ENCODE measurements at places on chromosomes 7 and 10. TPM values are rescaled to one million over a fixed set of nuclear protein-coding genes. Genes with fewer than 3 reads are reported as not detected.

TRIP6 gene
- total RNA-seq, result 232 TPM

RTKN2 gene
- total RNA-seq, result 8.6 TPM

EPO gene
- total RNA-seq, result not detected

GNAI1 gene
- total RNA-seq, result 84.0 TPM

FKBP6 gene
- not detected for total RNA-seq

TRPV6 gene
- not detected for total RNA-seq

C10orf105 gene
- not detected for total RNA-seq

KIF11 gene
- total RNA-seq, result 61.3 TPM

TIAL1 gene
- 43.9 TPM for total RNA-seq

SMKR1 gene
- total RNA-seq, result 0.71 TPM

DNA sequence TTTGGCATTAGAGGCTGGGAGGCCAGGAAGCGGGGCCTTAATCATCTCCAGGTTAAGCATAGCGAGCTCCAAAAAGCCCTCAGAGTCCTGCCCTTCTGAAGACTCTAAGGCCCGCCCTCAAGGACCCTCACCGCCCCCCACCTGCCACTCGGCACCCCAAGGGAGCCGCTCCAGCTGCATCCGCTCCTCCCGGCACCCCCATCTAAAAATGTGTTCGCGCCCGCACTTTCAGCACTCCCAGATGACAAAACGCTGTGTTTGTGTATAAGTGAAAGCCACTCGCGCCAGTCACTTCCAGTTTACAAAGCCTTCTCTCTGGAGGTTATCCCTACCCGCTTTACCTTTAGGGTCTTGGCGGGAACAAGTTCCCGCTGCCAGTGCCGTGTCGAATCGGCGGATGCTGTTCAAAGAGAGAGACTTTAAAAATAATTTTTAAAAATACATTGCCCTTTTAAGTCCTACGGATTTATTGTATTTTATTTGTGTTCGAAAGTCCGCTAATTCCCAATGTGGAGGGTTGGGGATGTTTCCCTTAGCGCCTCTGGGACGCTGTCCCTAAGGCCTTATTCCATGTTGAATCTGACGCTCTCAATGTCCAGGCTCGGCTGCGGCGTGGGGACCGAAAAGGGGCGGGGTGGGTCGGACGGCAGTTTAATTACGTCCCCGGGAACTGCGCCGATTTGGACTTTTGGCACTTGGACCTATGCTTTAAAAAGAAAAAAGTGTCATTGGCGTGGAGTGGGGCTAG, at the start of the genes DCLRE1A and NHLRC2:
Gene DCLRE1A (minus strand): TSS at position 70 of the 748 bp plus-strand sequence. CDS start 900 bp downstream, outside the sequence.
Gene NHLRC2 (plus strand): TSS at position 649 of the 748 bp plus-strand sequence. CDS start 212 bp downstream, outside the sequence.
- DNase-seq, result peak; percentile 79

DNA sequence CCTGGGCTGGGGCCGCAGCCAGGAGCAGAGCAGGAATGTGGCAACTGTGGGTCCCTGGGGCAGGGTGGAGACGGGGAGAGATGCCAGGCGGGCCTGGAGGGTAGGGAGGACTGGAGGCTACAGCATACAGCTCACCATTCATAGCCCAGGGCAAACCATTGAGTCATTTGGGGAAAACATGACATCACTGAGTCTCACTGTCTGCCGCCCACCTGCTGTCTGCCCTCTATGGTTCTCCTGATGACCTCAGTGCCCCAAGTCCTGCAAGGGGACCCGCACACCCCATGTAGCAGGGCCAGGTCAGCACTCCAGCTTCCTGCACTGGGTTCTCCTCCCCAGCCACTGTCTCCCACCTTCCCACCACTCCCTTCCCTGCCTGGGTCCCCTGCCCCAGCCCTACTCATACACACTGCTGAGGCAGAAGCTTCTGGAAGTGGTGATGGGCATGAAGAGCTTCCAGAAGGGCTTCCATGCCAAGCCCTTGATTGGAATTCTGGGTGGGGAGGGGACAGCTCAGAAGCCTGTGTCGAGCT, 10.4 kb downstream of the CHST3 start:
- peak; percentile 93 for DNase-seq

- no peak for DNase-seq
Measured at GRCh38 chr10:6299234-6299633, 96.5 kb downstream of the PFKFB3 start.

DNA sequence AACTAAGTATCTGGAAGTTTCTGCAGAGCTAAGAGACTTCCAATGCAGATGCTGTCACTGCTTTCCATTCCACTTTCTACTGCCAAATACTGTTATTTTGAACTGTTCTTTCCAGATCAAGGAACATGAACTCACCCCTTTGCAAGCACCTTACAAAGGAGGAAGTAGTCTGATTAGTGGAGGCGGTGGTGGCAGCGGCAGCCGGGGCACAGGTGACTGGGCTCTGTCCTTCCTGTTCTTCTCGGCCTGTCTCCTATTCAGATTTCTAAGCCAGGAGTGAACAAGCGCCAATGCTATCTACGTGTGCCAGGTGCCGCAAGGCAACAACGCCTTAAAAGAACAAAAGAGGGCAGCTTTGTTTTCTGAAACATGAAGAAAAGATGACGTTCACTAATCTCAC, 44.9 kb downstream of the BEND7 start:
- no peak for DNase-seq

- DNase-seq, result peak; percentile 61
Measured at GRCh38 chr7:41880107-41880506, 177.2 kb upstream of the INHBA start.

DNA sequence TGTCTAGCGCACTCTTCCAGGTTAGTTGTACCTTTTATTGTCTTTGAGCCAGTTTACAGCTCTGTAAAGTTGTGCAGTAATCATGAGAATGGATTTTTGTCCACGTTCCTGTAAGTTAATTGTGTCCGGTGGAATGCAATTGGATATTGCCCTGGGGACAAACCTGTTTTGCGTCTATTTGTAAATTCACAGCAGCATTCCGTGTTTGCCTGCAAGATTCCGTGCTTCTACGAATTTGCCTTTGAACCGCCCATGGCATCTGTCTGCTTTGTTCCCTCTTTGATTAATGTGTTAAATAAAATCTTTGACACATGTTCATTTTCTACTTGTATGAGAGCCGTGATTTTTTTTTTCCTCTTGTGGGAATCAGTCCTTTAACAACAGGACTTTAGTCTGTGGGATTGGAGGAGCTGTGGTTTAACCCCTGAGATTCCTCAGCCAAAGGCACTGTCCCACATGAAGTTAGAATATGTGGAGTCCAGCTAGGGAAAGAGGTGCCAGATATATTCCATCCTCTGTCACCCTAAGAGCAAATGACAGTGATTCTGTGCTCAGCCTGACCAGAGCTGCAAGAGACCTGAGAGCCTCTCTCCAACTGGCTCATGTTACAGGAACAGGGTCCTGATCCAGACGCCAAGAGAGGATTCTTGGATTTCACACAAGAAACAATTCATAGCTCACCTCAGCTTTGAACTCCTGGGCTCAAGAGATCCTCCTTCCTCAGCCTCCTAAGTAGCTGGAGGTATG, 126.3 kb downstream of the COL26A1 start:
- DNase-seq, result no peak

- no peak for DNase-seq
Measured at GRCh38 chr10:127933271-127933670, 26.4 kb downstream of the PTPRE start.

- peak; percentile 12 for DNase-seq
Measured at GRCh38 chr7:86908948-86909347, 150.5 kb downstream of the ELAPOR2 start.

DNA sequence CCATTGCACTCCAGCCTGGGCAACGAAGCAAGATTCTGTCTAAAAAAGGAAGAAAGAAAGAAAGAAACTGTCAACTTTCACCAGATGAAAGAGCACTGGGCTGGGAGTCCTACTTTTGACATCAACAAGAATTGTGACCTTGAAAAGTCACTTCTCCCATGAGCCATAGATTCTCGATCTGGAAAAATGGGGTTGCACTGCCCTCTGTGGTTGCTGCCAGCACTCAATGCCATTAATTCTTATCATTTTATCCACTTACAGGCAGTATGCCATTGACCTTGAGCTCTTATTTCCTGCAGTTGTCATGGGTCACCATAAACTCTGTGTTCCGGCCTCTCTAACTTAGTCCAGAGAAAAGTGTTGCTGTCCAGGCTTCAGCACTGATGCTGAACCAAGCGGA, 137.2 kb downstream of the NOC3L start:
- DNase-seq, result peak; percentile 39

GRCh38 chr10:34241226-34242000, 573.7 kb downstream of the PARD3 start:
- no peak for DNase-seq

GRCh38 chr10:209357-209756, 74.1 kb downstream of the ZMYND11 start:
- peak; percentile 5 for DNase-seq

- DNase-seq, result no peak
Measured at GRCh38 chr10:27741173-27742091, 4.2 kb downstream of the MKX start.

DNA sequence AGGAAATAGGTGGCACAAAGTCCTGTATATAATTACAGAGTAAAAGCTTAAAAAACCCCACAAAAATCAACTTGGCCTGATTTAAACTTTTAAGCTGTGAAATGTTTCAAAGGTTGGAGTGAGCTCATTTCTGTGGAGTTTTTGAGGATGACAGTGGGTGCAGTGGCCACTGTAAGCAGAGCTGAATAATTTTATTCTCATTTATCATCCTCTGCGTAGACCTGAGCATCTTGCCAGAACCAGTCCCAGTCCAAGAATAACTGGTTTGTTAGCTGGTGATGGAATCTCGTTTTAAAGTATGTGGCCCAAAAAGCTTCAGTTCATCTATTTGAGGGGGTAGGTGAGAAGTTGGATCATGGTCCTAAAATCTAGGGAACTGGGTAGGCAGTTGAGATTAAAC, 4.4 kb downstream of the BMPER start:
- no peak for DNase-seq

DNA sequence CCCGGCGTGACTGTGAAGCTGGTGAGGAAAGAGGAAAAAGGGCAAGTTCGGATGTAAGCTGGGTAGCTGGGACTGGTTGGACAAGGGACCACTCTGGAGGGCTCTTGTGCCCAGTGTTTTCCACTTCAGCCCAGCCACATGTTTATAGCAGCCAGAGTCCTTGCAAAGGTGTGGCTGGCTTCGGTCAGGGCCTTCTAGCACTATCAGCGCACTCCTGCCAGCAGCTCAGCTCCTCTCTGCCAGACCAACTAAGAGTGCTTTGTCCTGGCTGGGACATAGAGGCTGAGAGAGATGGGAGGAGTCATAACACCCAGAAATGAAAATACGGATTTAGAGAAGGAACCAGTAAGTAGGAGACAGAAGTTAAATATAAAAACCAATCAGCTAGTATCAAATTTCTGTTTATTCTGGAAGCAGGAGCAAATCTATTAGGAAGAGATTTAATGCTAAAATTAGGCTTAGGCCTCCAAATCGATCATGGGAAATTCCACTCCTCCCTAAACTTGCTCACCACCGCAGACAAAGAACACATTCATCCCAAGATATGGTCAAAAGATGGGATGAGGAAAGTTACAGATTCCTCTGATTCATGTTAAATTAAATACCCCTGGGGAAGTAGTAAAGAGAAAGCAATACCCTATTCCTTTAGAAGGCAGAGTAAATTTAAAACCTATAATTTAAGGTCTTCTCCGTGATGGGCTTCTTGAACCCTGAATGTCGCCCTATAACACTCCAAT, 135.0 kb downstream of the RALA start:
- no peak for DNase-seq

DNA sequence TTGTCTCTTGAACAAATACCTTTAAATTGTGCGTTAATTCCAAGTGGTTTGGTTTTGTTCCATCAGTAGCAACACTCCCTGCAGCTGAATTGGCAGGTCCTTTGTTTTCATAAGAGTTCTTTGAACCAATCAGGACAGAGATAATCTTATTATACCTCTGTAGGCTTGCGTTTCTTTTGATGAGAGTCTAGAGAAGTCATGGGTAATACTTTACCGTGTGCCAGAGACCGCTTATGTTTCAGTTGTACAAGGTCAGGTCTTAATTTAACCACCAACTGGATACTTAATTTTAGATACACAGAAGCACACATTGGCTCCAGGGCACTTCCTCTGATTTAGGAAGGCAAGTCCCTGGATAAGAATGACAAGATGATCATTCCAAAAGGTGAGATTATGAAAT, at the start of gene ASB15:
Gene ASB15 (plus strand): TSS at position 292 of the 400 bp plus-strand sequence. CDS start 12,682 bp downstream, outside the sequence.
- no peak for DNase-seq

DNA sequence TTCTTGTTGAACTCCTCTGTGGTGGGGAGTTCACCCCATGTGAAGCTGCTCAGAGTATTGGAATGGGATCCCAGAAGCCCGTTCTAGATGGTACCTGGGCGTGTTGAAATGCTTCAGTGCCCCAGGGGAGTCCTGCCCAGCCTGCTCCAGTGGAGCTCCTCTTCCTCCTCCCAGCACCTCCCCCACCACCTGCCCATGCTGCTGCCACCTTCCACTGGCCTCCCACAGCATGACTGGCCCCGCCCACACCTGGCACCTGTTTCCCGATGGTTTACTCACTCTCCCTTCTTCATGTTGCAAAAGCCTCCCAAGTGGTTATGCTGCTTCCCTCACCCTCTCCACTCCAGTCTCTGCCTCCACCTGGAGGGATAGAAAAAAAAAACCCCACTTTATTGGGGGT, 32.2 kb upstream of the PCBD1 start:
- DNase-seq, result no peak

Measured in LHCN-M2 (cell line).